ENCODE measurements at places on chromosomes 5 and 9.

- DNase-seq: no peak
Measured at GRCh38 chr5:34624691-34625090, 31.4 kb upstream of the RAI14 start.

GRCh38 chr9:76013809-76014208 is 123.3 kb downstream of the PCSK5 start:
- no peak for DNase-seq

DNA sequence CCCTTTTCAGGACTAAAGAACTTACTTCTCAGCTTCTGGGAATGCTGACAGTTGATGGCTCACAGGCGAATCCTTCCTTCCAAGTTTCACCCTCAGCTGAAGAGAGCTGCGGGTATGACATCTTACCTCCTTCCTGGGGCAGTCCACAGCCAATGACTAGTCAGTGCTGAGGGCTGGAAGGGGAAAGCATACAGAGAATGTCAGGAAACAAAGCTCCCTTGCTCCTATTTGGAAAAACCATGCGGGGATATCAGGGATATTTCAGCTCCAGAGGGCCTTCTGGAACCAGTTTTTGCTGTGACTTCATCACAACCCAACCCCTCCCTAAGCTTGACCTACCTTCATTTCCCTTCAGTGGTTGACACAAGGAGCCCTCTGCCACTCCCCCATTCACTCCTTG is 15.7 kb downstream of the FTMT start:
- no peak for DNase-seq

DNA sequence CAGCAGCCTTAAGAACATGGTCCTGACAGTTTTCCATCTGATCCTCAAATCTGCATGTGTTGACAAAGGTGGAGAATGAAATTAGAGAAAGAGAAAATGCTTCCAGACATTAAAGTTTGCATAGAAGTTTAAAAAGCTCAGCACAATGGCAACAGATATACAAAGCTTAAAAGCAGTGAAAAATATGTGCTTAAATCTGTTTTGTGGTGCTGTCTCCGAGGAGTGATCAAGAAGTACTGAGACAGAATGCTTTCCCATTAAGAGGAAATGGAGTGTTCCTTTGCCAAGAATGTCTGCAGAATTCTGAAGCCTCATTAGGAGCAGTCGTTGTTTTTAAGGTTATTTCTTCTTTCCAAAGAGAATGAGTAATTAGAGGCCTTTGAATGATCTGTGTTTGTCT is 131.4 kb downstream of the MCTP1 start:
- DNase-seq: no peak

GRCh38 chr9:123091459-123091858 is 58.0 kb downstream of the GPR21 start:
- DNase-seq: no peak

- DNase-seq: no peak
Measured at GRCh38 chr5:175261037-175261436, 182.9 kb downstream of the DRD1 start.

- no peak for DNase-seq
Measured at GRCh38 chr5:170233358-170233892, 640 bp downstream of the C5orf58 start.

DNA sequence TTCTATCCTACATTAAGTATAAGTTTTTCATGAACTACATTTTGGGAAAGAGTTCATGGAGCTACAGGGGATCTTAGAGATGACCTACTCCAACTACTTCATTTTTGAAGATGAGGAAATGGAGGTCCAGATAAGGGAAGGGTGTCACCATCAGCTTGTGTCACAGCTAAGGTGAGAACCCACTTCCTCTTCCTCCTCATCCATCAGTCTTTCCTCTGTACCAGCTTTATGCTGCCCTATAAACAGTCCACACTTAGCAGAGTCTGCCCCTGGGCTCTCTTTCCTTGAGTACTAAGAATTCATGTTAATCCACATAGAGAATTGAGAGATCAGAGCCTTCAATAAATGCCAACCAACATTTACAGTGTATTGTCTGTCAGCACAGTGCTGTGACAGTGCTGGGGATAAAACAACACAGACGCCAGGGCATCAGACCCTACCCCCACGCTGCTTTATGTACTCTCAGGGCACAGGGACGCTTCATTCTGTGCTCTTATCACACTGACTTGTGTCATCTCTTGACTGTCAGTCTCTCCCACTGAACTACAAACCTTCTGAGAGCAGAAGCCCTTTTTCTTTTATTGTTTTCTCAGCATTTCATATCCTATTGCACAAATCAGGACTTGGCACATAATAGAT is 22.1 kb downstream of the ADRB2 start:
- DNase-seq: no peak

- no peak for DNase-seq
Measured at GRCh38 chr5:139108063-139108824, 89.9 kb downstream of the SIL1 start.

- DNase-seq: no peak
Measured at GRCh38 chr5:57494104-57495098, 11.8 kb upstream of the ACTBL2 start.

- no peak for DNase-seq
Measured at GRCh38 chr5:168300326-168301182, 9.1 kb downstream of the WWC1 start.

DNA sequence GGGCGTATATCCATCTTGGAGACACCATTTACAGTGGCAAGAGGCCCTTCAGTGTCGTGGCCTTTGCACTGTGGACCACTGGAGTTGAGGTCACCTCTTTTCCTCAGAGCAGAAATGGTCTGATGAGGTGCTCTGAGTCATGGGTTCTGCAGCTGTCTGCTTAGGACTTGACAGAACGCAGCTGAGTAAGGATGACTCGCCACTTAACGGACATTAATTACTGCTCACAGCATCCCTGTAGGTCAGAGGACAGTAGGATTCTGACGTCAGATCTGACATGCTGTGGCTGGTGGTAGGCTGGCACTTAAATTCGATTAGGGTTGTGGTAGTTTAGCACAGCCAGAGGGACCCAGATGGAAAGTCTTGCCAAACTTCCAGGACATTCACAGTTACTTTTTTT is 479.4 kb downstream of the DMAC1 start:
- no peak for DNase-seq

DNA sequence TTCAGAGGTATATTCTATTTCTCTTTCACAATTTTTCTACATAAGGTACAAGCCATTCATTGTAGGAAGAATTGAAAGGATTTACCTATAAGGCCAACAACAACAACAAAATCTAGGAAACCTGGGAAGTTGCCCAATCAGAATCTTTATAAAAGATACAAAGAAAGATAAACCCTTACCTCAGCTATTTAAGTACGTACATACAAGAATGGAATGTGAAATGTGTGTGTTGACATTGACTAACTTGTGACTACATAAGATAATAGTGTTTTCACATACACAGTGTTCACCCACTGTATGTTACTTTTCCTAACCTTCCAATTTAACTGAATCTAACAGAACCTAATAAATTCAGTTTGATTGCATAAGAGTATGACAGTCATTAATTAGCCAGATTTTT is 154.1 kb downstream of the ADAMTS6 start:
- DNase-seq: no peak

DNA sequence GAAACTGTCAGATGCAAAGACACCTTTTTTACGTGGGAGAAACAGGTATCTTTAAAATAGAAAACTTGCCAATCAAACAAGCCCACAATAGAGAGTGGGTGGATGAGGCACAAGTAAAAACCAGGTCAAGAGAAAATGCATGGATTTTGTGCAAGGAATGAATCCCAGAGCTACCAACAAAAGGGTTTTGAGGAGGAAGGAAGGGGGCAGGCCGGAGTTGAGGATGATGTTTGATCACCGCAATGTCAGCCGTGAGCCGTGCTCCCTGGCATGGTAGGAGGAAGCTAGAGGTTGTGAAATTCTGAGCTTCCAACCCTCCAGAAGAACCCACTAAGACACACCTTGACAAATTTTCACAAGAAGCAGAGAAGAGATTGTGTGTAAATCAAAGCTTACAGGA is 53.2 kb downstream of the HRH2 start:
- no peak for DNase-seq

- no peak for DNase-seq
Measured at GRCh38 chr9:83651558-83651957, 28.6 kb downstream of the IDNK start.

DNA sequence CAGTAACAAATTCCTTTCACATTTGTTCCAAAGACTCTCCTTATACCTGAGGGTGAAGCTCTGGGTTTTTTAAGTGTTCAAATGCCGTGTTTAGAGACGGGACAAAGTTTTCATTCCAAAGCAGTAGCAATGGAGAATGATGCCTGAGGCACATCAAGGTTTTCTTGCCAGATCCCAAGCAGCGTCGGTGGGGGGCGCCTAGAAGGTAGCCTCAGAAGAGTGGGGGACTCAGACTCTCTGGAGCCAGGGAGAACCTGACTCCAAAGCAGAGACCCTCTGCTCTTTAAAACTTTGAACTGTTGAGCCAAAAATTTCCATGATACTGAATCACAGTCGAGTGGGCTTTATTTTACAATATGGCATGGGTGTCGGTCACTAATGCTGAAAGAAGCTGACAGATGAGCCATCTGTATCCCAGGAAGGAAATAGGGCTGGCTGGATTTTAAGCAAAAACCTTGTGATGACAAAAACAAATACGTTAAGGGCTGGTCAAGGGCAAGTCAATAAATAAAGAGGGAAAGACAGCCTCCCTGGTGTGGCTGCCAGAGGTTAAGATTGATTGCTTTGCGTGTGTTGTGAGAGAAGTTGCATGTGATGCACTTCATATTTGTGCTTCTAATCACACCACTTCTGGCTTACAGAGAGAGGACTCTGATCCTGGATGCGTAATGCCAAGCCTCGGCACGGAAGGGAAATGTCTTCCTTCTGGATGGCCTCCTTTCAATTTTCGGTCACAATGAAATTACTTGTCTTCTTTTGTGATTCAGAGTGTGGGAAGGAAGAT is 161.1 kb upstream of the EFNA5 start:
- DNase-seq: no peak

- no peak for DNase-seq
Measured at GRCh38 chr5:169527863-169528262, 55.7 kb upstream of the SPDL1 start.

DNA sequence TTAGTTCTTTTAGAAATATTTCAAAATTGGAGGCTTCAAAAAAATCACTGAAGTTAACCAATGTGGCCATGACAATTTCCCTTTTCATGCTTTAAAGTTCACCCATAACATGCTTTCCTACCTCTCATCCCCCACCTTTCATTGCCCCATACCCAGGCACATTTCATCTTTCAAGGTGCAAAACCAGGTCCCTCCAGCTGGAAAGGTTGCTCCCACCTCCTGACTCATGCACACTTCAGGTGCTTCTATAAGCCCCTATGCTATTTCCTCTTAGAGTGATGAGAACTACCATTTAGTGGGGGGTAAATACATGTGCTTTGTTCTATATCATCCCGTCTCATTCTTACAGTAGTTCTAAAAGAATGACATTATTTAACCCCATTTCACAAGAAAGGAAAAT is 15.4 kb downstream of the FYB1 start:
- DNase-seq: no peak

GRCh38 chr5:96064877-96065276 is 103.2 kb upstream of the ELL2 start:
- DNase-seq: no peak

GRCh38 chr9:34338665-34339385 is 9.5 kb downstream of the NUDT2 start:
- DNase-seq: no peak

- DNase-seq: no peak
Measured at GRCh38 chr5:109258755-109259154, 151.0 kb downstream of the PJA2 start.

- DNase-seq: no peak
Measured at GRCh38 chr5:18097817-18098216, 463.6 kb downstream of the TAF11L14 start.

GRCh38 chr5:133423618-133424282 is 188.6 kb downstream of the FSTL4 start:
- DNase-seq: peak; percentile 26

DNA sequence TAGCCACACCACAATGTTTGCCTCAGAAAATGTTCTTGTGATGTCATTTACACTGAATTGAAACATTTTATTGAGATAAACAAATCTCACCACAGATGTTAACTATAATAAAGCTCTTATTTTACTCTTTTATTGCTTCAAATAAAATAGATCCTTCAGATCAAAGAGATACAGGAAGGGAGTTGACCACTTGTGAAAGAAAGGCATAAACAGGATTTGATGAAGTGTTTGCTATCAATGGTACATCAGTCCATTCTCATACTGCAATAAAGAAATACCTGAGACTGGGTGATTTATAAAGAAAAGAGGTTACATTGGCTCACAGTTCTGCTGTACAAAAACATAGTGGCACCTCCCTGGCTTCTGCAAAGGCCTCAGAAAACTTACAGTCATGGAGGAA is 40.2 kb upstream of the OR13F1 start:
- no peak for DNase-seq

- no peak for DNase-seq
Measured at GRCh38 chr5:171454549-171454948, 35.1 kb downstream of the FGF18 start.

- peak; percentile 2 for DNase-seq
Measured at GRCh38 chr5:89117124-89117644, 234.2 kb upstream of the MEF2C start.

DNA sequence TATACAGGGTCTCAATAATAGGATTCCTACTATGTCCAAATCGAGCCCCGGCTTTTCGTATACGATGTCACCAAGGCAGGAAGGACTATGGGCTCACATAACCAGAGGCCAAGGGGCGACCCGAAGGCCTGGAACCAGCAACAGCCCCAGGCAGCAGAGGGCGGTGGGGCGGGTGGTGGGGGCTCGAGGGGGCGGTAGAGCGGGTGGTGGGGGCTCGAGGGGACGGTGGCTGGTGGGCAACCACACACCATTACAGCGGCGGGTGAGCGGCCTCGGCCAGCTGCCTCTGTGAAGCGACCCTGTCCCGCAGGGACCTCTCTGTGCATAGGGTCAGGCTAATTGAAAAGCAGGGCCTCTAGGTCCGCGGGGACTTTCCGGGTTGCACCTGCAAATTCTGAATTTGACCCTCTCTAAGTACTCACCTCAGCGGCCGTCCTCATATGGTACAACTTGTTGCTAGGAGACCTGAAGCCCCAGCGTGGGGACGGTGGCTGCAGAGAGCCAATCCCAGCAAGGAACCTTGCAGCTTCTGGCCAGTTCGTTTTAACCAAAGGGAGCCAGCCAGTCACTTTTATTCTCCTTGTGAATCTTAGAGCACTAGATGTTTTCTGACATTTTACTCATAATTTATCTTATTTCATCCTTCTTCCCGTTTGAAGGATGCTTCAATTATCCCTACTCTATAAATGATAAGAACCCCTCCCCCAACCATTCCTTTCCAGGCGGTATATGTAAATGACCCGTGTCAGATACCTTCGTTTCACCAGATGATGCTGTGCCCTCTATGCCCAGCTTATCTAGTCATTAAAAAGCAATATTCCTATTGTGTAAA is at the start of gene NME5:
NME5 (minus strand) TSS at position 480 of the 832 bp plus-strand sequence. CDS start 648 bp downstream, outside the sequence.
- DNase-seq: no peak

DNA sequence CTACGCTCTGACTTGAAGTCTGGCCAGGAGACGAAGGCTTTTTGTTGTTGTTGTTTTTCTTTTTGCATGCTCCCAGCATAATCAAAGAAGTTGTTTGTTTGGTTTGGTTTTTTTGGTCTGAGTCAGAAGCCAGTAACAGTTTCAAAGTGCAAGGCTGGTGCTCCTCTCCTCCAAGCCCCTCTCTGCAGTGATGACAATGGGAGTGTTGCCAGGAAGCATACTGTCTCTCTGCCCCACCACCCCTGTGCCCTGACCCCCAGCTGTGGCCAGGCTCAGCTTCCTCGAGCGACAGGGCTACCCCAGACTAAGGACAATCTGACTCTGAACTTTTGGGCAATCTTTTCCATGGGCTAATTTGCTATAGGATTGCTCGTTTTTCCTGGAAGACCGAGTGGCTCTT is 173.8 kb upstream of the PITX1 start:
- no peak for DNase-seq

- DNase-seq: peak; percentile 54
Measured at GRCh38 chr9:73183917-73184861, 32.5 kb downstream of the ANXA1 start.

GRCh38 chr9:131490514-131490913 is 12.2 kb upstream of the POMT1 start:
- no peak for DNase-seq
